Esophagus muscularis mucosa (tissue), 4 donors: ENCODE measurements at places on chromosomes 7 and 10. TPM values are rescaled to one million over a fixed set of nuclear protein-coding genes. Genes with fewer than 3 reads are reported as not detected.

GRCh38 chr7:82410461-82410860 is 33.1 kb downstream of the CACNA2D1 start:
- H3K4me1 ChIP-seq, result peaks cover 5% of the 10 kb centered on the region
- H3K36me3 ChIP-seq, result no peaks in the 10 kb centered on the region
- peak overlapping the region; percentile 67 for H3K27ac ChIP-seq
- DNase-seq, result no peak
- H3K27me3 ChIP-seq, result no peaks in the 10 kb centered on the region
- peak overlapping the region; percentile 43 for H3K4me3 ChIP-seq

DNA sequence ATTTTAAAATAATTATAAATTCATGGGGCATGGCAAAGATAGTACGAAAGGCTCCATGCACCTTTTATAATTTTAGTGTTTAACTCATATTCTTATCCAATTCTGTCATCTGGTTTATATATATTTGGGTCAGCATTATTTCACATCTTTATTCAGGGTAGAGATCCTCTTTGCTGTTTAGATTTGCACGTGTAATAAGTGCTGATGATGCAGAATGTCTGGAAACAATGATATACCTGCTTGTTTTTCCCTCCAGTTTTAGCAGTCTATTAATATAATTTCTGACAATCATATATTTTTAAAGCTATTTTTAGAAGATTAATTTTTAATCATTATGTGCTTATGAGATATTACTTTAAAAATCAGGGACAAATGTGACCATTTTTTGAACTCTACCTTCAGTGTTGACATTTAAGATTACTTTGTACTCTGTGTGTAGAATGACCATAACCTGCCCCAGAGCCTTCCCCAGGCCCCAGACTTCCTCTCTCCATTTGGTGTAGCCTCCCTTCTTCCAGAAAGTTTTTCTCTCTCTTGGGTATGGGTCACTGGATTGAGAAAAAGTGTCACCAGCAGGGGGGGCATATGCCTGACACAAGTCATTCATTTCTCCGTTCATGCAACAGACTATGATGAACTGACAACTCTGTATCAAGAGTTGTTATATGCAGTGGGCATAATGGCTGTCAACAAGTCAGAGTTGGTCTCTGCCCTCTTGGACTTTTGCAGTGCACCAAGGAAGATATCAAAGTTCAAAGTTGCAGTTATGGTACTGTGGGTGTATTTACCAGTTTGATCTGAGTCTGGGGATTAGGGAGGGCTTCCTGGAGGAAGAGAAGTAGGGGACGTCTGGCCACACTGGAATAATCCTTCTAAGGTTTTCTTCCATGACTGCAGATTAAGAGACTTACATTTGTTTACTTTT is 192.6 kb upstream of the CCDC6 start:
- no peak overlapping the region for H3K4me3 ChIP-seq
- DNase-seq, result no peak
- no peak overlapping the region for H3K27ac ChIP-seq
- no peaks in the 10 kb centered on the region for H3K4me1 ChIP-seq

- no peak overlapping the region for H3K27ac ChIP-seq
Measured at GRCh38 chr7:157638563-157638962, 301.8 kb downstream of the DNAJB6 start.

DNA sequence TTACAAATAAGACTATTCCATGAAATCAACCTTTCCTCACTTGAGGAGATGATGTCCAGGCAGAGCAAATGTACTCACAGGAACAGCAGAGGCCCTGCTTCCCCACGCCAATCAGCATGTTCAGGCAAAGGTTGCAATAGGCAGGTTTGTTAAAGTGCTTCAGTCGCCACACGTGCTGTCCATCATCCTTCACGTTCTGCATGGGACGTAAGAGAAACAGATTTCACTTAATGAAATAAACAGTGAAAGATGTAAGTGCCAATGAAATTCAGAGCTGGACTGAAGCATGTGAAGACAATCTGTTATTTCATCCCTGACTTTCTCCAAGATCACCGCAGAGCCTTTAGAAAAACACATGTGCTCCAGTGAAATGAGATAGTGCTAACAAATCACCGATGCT is 217.4 kb downstream of the DGKB start:
- DNase-seq, result no peak
- H3K27me3 ChIP-seq, result no peaks in the 10 kb centered on the region
- H3K4me3 ChIP-seq, result no peak overlapping the region
- H3K4me1 ChIP-seq, result no peaks in the 10 kb centered on the region

DNA sequence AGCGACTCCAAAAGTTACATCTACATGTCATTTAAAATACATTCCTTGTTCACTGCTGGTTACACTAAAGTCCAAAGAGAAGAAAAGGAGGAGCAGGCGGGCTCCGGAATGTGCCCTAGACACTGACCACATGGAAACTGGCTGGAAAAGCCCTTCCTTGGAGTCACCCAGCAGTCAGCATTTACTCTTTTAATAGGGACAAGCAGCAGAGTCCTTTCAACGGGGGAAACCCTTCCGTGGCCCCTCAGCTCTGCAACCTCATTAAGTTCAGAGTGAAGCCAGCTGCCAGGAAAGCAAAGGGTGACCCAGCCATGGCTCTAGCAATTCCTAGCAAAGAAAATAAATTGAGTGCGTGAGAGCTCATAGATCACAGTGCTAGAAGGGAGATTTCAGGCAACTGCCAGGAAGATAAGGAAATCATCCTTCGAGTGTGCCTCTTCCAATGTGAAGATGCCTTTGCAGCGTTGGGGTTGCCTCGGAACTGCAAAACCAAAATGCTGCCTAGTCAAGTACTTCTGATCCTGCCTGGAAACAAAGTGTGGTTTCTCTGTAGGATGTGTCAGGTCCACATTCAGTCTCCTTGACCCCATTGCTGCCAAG is 101.6 kb downstream of the SORBS1 start:
- DNase-seq, result no peak
- peaks cover 97% of the 10 kb centered on the region for H3K4me1 ChIP-seq
- H3K4me3 ChIP-seq, result no peak overlapping the region
- peaks cover under 1% of the 10 kb centered on the region for H3K36me3 ChIP-seq

- no peaks in the 10 kb centered on the region for H3K4me1 ChIP-seq
- peak; percentile 21 for DNase-seq
- H3K4me3 ChIP-seq, result no peak overlapping the region
- H3K36me3 ChIP-seq, result peaks cover 8% of the 10 kb centered on the region
- no peak overlapping the region for H3K27ac ChIP-seq
Measured at GRCh38 chr10:130079614-130080460, 30.8 kb downstream of the C10orf143 start.

- no peak for DNase-seq
- H3K4me3 ChIP-seq, result no peak overlapping the region
- H3K4me1 ChIP-seq, result no peaks in the 10 kb centered on the region
Measured at GRCh38 chr7:158689488-158689887, 15.1 kb downstream of the NCAPG2 start.

DNA sequence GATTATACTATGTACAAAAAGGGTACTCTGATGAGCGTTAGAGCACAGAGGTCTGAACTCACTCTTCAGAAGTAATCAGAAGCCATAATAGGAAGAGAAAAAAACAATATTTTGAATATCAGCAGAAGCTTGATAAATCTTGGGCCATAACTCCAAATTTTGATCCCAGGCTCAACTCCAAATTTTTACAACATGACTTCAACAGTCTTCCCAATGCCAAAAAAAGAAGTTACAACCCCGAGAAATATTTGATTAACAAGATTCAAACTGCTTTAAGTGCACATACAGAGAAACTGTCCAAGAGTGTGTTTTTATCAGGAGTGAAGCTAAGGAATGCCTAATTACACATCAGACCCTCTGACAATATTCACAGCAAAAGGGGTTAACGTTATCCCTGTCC is 7.5 kb downstream of the MPP7 start:
- H3K36me3 ChIP-seq, result no peaks in the 10 kb centered on the region
- no peak for DNase-seq
- H3K27me3 ChIP-seq, result no peaks in the 10 kb centered on the region
- H3K27ac ChIP-seq, result peak overlapping the region; percentile 74

DNA sequence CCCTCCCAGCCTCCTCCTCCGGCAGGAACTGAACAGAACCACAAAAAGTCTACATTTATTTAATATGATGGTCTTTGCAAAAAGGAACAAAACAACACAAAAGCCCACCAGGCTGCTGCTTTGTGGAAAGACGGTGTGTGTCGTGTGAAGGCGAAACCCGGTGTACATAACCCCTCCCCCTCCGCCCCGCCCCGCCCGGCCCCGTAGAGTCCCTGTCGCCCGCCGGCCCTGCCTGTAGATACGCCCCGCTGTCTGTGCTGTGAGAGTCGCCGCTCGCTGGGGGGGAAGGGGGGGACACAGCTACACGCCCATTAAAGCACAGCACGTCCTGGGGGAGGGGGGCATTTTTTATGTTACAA is 83.3 kb downstream of the PAX2 start:
- no peaks in the 10 kb centered on the region for H3K36me3 ChIP-seq
- peaks cover 45% of the 10 kb centered on the region for H3K4me1 ChIP-seq
- H3K4me3 ChIP-seq, result peak overlapping the region; percentile 45

DNA sequence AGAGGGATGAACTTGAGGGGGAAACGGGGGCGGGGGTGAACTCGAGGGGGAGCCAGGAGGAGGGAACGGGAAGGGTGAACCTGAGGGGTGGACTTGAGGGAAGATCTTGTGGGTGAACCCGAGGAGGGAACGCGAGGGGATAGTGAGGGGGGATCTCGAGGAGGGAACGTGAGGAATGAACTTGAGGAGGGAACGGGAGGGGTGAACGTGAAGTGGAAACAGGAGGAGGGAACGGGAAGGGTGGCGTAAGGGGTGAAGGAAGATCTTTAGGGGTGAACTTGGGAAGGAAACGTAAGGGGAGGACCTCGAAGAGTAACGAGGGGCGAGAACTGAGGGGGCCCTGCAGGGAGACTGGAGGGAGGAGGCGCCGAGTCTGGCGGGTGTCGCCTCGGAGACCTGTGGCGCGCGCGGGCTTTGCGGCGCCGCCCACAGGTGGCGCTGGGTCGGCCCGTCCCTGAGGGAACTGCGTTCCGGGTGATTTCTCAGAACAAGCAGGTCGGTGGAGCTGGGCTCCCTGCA is 651 bp downstream of the MYO3A start:
- peaks cover 54% of the 10 kb centered on the region for H3K27me3 ChIP-seq
- peak overlapping the region; percentile 30 for H3K4me3 ChIP-seq
- peaks cover 13% of the 10 kb centered on the region for H3K4me1 ChIP-seq
- H3K36me3 ChIP-seq, result no peaks in the 10 kb centered on the region
- H3K27ac ChIP-seq, result no peak overlapping the region

DNA sequence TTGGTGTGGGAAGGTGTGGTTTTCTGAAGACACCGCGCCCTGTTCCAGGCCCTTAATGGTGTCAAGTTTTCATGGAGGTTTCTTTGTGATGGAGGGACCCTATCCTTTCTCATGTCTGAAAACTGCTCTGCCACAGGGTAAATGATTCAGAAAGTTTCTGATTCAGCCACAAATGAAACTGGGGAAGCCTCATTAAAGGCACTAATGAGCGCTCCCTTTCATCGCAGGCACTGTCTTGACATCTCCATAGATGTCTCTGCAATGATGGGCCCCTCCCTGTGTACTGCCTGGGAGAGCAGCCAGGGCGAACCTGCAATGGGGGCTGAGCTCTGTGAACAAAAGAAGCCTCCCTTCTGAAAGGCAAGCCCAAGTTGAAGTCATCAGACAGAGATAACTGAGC is 355.3 kb downstream of the PRPF18 start:
- H3K27me3 ChIP-seq, result no peaks in the 10 kb centered on the region
- no peak overlapping the region for H3K4me3 ChIP-seq
- no peak for DNase-seq
- H3K36me3 ChIP-seq, result no peaks in the 10 kb centered on the region
- no peak overlapping the region for H3K27ac ChIP-seq
- peaks cover 31% of the 10 kb centered on the region for H3K4me1 ChIP-seq

DNA sequence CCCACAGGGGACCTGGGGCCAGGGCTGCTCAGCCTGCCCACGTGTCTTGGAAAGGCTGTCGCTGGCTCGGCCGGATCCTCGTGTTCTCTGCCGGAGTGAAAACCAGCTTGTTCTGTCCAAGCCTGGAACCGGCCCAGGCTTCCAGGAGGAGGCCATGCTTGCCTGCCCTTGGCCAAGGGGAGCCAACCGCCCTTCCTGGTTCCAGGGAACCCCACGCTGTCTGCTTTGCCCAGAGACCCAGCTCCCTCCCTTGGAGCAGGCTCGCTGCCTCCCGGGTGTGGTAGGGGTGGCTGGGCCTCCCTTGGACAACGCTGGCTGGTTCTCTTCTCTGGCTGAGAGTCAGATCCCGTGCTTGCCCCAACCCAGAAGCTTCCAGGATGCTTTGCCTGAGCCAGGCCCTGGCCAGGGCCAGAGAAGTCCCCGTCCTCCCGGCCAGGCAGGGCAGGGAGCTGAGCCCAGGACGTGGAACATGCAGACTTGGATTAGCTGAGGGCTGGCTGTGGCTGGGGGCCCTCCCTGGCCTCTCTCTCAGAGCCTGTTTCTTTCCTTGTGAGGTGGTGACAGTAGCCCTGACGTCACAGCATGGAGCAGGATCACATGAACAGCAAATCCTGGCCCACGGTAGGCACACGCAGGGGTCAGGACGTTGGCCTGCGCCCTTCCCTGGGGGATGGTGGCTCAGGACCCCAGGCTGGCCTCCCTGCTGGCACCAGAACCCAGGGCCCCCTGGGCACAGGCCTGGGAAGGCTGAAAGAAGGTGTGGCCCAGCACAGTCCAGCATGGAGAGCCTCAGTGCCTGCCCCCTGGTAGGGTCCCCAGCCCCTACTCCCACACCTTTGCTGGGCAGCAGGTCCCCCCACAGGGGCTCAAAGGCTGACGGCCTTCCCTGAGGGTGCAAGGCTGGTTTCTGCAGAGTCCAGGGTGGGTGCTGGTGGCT is 67.5 kb downstream of the PWWP2B start:
- no peaks in the 10 kb centered on the region for H3K36me3 ChIP-seq
- H3K4me3 ChIP-seq, result peak overlapping the region; percentile 15
- peak overlapping the region; percentile 100 for H3K27ac ChIP-seq
- H3K27me3 ChIP-seq, result no peaks in the 10 kb centered on the region

DNA sequence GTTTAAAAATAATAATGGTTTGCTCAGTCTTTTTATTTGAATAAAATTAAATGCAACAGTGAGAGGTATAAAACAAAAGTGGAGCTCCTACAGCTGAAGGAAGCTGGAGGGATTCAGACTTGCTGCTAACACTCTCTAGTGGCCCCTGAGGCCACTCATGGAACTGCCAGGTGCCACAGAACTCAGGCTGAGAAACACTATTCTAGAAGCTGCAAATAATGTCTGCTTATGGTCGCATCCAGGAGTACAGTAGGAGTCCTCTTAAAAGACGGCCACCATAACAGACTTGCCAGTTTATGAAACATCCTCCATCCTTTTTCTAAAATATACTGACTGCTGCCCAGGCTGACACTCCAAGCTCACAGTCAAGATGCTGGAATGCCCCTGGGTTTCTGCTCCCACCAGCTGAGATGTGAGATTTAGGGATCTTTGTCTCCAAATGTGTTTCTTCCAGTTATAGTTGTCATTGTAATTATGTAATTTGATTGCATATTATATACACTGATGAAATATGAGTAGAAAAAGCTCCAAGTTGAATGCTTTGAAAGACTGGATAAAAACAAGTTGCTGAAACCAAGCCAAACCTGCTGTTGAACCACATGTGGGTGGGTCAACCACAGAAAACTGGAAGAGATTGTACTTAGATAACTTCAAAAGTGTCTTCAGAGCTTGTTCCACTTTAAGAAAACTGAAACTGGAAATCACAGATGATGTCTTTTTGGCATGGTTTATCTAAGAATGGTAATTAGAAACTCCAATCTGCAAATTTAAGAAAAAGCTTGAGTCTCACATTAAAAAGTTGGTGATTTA is 213.7 kb upstream of the AOAH start:
- no peaks in the 10 kb centered on the region for H3K27me3 ChIP-seq
- peaks cover 9% of the 10 kb centered on the region for H3K36me3 ChIP-seq
- peaks cover 2% of the 10 kb centered on the region for H3K4me1 ChIP-seq
- no peak overlapping the region for H3K4me3 ChIP-seq
- no peak for DNase-seq

Gene METTL27
- total RNA-seq, result 4.0 TPM

Gene SPDYE6
- not detected for total RNA-seq

Gene GLCCI1
- total RNA-seq, result 3.9 TPM
